ENCODE measurements at places on chromosomes 5 and 9.

DNA sequence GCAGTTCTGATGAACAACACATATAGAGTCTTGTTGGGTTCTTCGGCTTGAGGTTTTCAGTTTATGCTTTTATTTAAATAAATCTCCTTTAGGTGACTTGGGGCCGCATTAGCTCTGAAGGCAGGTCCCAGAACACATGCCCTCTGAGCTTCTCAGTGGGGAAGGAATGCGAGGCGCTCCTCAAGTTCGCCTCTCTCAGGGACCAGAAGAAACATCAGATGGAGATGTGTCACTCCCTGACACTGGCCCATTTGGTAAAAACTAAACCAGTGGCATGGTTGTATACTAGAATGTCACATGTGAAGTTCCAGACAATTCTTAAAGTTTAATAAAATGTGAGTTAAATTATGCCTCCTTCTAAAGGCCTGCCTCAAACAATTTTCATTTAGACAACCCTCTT is 1.9 kb downstream of the MACROH2A1 start:
- no peak for DNase-seq

- no peak for DNase-seq
Measured at GRCh38 chr5:94793816-94794198, 175.3 kb downstream of the SLF1 start.

GRCh38 chr5:43197535-43197934 is 5.5 kb downstream of the NIM1K start:
- DNase-seq, result no peak

DNA sequence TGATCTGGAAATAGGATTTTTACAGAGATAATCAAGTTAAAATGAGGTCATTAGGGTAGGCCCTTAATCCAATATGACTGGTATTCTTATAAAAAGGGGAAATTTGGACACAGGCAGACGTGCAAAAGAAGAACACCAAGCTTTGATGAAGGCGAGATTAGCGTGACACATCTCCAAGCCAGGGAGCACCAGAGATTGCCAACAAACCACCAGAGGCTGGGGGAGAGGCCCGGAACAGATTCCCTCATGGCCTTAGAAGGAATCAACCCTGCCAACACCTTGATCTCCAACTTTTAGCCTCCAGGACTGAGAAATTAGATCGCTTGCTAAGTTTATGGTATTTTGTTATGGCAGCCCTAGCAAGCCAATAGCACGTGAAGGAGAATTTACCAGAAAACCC is 10.8 kb upstream of the ARSI start:
- DNase-seq, result no peak

- DNase-seq, result no peak
Measured at GRCh38 chr9:121596515-121596914, 54.9 kb upstream of the DAB2IP start.

DNA sequence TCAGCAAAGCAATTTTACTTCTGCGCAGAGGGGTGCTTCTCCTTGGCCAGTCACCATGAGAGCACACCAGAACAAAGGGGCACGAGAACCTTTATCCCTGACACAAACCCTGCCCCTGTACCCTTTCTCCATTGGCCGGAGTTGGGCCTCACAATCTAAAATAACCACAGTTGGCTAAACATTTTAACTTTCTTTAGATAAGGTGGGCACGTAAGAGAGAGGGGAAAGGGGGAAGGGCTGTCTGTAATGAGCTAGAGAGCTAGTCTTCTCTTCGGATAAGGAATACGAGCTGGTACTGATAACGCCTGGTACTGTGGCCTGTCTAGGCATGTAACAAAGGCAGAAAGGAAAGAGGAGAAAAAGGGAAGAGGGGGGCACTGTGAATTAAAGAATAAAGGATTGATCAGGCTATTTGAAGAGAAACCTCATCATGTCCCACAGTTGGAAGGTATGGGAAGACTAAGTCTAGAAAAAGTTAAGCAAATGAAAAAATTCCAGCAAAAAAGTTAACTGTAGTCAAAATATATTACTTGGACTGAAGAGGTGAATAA is 1.8 kb upstream of the IARS1 start:
- DNase-seq, result no peak

- DNase-seq, result no peak
Measured at GRCh38 chr5:79873187-79873586, 117.9 kb downstream of the MTX3 start.

GRCh38 chr5:97141539-97141938 is 872 bp downstream of the LIX1 start:
- DNase-seq, result no peak

DNA sequence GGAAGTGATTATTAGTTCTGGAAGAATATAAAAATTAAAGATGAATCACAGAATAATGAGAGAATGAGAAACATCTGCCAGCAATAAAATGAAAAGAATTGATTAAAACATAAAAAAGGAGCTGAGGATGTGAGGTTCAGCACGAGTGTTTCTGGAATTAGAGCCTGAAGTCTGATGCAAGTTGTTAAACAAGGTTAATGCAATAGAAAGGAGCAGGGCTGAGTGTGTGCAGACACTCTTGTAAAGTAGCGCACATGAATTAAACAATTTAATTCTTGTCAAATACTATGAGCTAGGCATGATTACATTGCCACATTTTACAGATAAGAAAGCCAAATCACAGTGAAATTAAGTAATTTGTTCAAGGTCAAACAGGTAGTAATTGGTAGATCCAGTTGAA is 384.2 kb downstream of the TAF11L14 start:
- no peak for DNase-seq

GRCh38 chr9:114898741-114899140 is 31.6 kb downstream of the TNFSF8 start:
- DNase-seq, result no peak

DNA sequence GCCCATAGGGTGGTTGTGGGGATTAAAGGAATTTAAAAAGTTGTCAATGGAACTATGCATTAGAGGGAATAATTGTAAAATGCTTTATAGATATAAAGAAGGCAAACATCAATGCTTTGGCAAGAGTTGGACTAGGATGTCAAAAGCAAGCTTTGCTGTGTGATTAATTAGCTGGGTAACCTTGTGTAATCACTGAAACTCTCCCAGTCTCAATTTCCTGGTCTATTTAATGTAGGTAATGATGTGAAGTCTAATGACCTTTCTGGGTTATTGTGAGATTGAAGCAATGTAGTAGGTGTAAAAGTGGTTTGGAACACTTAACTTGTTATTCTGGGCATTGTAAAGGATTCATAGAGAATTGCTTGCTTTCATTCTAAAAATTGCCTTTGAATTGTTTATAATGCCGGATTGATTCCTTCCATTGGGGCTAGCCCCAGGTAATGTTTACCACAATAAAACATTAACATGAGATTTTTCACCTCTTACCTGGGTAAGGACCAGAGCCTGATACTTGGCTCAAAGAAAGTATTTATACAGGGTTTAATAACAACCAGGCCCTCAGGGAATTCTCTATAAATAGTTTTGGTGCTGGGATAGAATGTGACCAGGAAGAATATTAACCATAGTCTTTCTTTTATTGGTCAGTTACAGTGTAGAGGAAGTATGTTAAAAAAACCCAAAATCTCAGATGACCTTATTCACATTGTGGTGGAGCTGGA is 30.0 kb upstream of the CLINT1 start:
- peak; percentile 36 for DNase-seq

GRCh38 chr5:179923436-179923835 is 15.7 kb upstream of the TBC1D9B start:
- no peak for DNase-seq

GRCh38 chr5:175170899-175171298 is 273.1 kb downstream of the DRD1 start:
- no peak for DNase-seq

- no peak for DNase-seq
Measured at GRCh38 chr9:101469026-101469425, 33.5 kb upstream of the ALDOB start.

GRCh38 chr5:50441493-50441955 is 436 bp upstream of the EMB start:
- no peak for DNase-seq

- DNase-seq, result no peak
Measured at GRCh38 chr9:76761448-76761847, 2.8 kb upstream of the PCA3 start.

- DNase-seq, result no peak
Measured at GRCh38 chr5:151086905-151087360, 6.1 kb upstream of the TNIP1 start.

DNA sequence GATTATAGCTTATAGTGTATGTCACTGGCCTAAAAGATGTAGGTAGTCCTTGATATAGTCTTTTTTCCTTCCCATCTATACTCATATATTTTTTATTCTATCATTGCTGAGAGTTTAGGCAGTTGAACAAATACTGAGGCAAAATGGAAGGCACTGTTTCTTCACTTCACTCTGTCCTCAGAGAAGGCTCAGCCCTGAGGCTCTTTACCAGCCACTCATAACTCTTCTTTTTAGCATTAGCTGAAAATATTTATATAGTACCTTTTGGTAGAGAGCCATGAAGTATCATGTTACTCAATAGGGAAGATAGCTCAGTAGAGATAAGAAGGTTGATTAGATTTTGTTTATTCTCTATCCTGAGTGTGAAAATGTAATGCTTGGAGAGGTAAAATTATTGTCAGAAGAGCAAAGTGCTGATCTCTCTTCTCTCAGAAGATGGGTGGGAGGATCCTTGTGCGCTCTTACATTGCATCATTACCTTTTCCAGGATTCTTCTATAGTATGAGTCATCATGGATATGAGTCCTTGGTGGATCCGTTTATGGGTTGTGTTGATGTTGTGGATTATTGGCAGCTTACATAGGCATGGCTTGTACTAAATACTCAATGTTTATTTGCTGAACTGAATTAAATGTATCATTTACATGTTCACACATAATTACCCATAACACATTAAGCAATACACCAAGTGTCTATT is 88.1 kb downstream of the ANXA1 start:
- no peak for DNase-seq

DNA sequence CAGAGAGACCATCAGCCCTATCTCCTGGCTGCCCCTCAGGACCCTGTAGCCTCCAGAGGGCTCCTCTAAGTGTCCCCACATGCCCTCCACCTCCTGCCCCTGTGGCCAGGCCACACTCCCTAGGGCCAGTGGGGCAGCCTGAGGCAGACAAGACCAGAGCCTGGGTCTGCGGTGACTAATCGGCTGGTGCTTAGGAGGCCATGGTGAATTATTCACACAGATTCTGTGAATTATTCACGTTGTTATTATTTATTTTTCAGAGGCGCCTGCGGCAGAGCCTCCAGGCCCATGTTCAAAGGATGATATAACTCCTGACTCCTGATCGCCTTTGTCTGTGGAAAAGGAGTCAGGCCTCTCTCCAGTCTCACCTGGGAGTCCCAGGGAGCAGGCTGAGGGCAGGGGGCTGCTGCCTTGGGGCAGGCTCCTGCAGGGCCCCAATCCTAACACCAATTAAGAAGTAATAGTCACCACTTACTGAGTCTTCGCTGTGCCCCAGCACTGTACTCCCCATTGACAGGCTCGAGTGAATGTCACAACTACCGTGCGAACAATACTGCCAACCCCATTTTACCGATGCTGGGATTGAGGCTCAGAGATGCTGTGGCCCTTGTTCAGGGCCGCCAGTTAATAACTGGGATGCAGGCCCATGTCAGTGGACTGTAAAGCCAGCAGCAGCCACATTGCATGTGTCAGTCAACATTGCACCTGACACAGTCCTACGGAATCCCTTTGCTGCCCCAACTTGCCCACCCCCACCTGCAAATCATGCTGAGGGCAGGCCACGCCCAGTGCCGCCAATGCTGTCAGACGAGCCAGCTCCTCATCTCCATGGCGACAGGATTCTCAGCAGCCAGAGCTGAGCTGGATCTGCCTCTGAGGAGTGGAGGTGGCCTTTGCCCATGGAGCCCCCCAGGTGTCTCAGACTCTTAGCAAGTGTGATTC is 94.9 kb downstream of the PCDH1 start:
- peak; percentile 23 for DNase-seq

DNA sequence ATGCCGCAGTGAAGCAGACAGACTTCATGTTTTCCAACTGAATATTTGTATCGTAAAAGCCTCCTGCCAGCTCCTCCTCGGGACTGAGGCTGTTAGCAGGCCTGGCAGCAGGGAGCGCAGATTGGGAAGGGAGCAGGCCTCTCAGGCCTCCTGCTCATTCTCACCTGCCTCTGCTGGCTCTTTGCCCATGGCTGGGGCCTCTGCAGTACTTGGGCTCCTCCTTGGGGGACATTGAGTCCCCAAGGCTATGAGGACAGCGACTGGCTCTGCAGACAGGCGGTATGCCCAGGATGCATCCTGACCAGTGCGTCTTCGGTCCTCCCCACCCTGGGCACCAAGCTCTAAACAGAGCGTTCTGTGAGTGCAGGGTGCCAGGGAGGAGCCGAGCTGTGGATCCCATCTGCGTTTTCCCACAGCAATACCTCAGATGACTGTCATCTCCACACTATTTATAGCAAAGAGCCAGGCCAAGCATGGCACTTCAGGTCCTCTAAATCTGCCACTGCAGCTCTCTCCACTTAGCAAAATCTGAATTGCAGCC is 38.7 kb downstream of the TSTD2 start:
- peak; percentile 70 for DNase-seq

DNA sequence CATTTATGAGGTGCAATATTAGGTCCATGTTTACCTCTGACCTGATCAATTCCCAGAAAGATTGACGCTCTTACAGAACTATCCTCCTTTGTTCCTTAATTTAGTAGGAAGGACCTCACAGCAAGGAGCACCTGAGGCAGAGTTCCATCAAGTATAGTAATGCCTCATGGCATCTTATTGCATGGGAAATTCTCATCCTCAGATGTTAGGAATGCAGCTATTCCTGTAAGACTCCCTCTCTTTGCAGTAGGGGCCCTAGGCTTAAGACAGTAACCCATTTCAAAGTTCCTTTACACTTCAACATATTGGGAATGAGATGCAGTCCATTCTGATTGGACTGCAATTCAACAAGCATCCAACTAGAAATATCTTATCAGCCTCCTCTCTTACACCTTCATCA is 69.8 kb downstream of the SLCO4C1 start:
- no peak for DNase-seq

- DNase-seq, result no peak
Measured at GRCh38 chr9:89993678-89994630, 389.1 kb downstream of the GADD45G start.

DNA sequence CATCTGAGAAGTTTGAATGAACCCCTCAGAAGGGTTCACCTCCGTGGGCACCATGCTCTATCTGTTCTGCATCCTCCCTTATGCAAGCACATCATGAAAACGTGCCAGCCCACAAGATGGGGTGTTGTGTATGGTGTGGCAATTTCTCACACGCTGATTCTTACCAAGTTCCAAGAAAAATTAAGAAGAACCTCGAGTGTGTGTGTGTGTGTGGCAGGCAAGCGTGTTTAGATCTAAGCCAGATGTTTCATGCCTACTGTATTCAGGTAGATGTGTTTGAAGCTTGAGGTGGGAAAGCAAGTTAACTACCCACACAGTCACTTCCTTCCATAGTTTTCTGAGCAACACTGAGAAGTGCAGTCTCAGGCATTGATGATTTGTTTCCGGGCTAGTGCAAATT is 77.7 kb upstream of the GNA14 start:
- no peak for DNase-seq

Data from NCI-H345 (cell line).